EL (cell line): ENCODE measurements at places on chromosomes 11 and 22.

DNA sequence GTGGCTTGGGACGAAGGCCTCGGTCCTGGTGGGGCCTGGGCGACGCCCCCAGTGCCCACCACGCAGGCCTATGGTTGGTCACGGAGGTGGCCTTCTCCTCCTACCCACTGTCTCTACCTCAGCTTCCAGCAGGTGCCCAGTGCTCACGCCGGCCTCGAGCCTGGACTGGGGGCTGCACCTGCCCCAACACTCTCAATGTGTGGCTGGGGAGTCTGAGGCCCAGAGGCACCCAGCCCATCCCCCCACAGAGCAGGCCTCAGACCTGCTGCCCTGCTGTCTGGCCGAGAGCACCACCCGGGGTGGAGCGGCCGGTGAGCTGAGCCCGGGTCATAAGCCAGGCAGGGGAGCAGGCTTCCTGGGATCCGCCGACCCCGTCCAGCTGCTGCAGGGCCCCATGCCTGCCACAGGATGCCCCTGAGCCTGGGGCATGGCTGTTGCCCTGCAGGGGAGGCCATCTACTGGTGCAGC, 28.6 kb upstream of the MUC5AC start:
- DNase-seq = no peak

DNA sequence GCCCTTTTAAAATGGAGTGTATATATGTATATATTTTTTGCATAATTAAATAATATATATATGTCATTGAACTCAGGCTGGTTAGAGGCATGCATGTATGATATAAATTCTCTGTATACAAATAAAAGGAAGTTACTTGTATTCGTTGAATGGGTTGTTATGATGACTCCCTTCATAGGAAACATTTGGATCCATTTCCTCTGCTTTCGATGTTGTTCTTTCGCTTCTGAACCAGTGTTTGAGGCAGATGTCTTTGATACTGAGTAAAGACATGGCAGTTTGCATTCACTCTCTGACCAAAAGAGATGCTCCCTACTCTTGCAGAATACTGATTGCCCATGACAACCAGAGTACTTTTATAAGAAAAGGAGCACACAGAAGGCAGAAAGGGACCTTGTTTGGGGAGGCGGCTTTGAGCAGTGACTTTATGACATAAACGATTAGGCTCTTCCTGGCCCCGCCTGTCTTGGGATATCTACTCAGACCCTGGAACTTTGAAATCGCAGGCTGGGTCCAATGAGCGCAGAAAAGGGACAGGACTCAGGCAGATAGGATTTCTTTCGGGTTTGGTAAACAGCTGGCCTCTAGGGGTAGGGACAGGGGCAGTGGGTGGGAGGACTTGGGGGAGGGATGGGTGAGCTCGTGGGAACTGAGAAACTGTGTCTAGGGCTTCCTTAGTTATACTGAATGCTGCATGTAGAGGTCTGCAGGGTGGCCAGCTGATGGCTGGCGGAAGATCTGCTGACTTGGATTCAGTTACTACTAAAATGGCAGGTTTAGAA, 23.2 kb downstream of the TIMP3 start:
- DNase-seq = no peak

DNA sequence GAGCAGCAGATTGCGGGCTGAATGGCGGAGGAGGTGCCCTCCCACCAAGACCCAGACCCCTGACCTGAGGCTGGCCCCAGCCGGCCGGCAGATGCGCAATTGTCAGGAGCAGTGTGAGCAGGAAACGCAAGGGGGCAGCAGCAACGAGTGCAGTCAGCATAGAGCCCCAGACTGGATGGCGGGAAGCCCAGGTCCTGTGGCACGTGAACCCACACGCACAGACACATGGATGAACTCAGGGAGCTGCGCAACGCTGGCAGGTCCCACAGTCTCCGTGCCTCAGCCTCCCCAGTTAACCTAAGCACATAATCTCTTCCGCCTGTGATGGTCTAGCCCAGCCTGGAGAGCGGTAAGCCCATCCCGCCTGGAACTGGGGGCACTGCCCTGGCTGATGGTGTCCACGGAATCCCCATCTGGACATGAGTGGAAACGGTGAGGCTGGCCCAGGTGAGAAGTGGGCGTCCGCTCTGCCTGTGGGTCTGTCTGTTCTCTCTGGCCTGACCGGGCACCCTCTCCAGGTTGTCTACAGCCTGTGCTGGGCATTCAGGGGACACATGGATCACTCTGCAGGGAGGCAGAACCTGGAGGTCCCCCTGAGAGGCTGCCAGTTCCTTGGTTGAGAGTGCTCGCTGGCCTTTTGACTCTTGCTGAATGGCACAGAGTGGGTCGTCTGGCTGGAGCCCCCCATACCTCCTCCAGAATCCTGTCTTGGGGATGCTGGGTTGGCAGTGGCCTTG, 626 bp upstream of the TBX10 start:
- DNase-seq = peak; percentile 52

GRCh38 chr22:23862103-23862502, 4.4 kb downstream of the SLC2A11 start:
- DNase-seq = peak; percentile 53

GRCh38 chr11:65066805-65067291, 8.5 kb upstream of the NAALADL1 start:
- no peak for DNase-seq

- no peak for DNase-seq
These were observed 243.3 kb upstream of the B3GAT1 start for GRCh38 chr11:134655189-134655989.

DNA sequence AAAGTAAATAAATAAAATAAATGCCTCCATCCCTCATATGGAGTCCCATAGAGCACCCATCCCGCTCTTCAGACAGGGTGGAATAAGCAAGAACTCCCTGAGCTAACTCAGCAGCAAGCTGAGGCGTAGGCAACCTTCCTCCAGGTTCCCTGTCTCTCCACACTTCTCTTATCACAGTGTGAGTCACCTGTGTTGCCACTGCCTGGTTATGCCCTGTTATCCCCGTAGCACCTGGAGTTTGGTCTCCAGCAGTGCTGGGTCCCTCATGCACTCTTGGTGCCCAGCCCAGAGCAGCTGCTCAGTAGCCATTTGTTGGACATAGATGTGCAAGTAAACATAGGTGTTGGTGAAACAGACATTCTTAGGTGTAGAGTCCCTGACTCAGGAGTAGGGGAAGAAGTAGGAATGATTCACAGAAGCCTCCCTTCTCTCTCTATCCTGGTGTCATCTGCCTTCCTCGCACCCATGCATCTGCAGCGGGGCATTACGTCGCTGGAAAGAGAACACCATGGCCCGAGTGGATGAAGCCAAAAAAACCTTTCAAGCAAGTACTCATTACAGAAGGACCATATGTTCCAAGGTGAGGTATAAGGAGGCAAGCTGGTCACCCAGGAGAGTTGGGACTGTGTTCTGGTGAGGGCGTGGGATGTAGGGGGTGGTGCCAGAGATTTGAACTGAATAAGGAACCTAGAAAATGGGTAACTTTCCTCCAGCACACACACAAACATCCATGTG, 56.0 kb downstream of the PISD start:
- DNase-seq = no peak

- no peak for DNase-seq
These were observed 77.7 kb upstream of the SC5D start for GRCh38 chr11:121214861-121215260.

- DNase-seq = no peak
These were observed 219.8 kb downstream of the ETS1 start for GRCh38 chr11:128367573-128367972.

DNA sequence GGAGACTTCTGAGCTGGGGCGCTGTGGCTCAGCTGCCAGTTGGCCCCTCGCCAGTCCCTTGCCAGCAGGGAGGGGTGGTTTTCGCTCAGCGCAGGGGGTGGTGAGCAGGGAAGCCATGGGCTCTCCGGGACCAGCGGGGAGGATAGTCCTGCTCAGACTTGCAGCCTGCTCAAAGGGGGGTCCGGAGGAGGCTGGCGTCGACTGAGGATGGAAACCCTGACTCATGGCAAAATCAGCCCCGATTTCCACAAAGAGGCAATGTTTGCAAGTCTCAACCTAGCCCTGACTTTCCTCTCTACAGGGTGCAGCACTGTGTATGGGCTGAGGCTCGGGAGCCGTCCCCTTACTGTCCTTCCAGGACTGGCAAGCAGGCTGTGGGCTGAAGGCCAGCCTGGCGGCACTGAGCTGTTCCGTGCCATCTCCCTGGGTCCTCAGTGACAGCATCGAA, 35.1 kb downstream of the FBLN1 start:
- DNase-seq = peak; percentile 87

- DNase-seq = peak; percentile 12
These were observed 4.9 kb downstream of the HIPK3 start for GRCh38 chr11:33262011-33262645.

DNA sequence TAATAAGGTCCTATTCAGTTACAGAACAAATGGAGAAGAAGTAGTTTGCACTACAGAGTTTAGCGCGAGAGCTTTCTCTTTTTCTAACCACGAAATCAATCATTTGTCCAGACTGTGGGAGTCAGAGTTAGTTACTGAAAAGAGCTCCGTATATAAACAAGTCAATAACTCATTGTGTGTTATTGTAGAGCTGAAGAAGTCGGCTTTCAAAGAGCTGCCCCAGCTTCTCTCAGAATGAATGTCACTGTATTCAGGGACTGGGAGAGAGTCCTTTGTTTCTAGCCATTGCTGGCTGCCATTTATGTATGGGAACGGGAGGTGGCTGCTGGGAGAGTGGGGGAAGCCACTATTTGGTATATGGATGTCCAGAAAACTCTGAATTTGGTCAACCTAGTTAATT, 227.8 kb downstream of the DCDC1 start:
- DNase-seq = no peak

DNA sequence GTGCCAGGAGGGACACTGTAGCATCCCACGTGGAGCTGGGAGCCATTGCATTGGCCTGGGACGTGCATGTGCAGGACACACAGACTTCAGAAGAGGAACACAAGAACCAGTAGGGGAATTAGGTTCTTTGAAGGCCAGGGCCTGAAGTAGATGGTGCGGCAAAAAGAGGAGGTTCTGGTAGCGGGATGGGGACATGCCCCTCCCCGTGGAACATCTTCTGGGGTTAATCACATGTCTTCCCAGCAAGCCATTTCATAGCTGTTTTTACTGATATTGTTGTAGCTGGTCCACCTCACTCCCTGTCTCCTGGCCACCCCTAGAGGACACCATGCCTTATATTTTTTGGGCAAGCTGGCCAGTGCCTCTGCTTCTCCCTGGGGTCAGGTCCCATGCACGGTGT, 74.3 kb downstream of the SCN3B start:
- DNase-seq = no peak

GRCh38 chr22:36286096-36286957, 33.4 kb downstream of the APOL1 start:
- peak; percentile 71 for DNase-seq

- no peak for DNase-seq
These were observed 22.1 kb downstream of the IGLL5 start for GRCh38 chr22:22909605-22910271.

DNA sequence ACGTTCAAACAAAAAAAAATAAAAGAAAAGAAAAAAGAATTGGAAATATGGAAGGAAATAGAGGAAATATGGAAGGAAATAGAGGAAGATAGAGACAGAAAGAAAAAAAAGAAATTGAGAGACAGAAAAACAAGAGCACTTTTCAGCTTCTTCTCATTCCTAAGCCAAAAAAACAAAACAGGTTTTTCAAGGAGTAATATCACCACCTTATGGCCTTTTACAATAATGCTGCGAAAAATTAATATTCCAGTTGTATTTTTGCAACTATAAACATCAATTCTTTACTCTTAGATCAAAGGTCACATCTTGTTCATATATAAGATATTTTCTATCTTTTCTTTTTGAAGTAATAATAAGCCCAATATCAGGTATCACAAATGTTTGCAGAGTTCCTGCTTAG, 328.3 kb downstream of the FAT3 start:
- DNase-seq = peak; percentile 13

DNA sequence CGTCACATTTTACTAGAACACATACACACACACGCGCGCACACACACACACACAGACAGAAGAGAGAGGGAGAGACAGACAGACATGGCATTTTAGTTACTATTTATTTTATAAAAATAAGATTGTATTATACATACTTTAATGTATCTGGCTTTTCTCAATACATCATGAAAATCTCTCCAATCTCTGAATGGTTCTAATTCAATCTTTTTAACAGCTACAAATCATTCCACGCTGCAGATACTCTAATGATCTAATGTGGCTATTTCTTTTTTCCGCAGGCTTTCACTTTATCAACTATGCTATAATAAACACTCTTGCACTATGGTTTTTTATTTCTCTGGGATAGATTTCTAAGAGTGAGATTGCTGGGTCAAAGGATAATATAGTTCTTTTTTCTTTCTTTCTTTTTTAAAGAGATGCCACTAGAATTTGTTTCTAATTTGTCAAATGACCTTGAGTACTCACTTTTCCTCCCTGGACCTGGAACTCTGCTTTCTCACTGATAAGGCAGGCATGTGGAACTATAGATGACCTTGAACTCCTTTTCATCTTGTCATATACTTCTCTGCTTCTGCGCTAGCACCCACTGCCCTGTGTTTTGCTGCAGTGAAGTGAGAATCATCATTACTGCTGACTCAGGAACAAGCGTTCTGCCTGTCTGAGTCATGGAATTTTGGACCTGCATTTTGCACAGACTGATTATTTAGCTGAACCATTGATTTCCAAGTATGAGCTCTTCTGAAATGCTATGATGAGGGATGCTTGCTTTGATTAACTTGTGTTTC, 4.9 kb upstream of the SLC6A5 start:
- DNase-seq = no peak

DNA sequence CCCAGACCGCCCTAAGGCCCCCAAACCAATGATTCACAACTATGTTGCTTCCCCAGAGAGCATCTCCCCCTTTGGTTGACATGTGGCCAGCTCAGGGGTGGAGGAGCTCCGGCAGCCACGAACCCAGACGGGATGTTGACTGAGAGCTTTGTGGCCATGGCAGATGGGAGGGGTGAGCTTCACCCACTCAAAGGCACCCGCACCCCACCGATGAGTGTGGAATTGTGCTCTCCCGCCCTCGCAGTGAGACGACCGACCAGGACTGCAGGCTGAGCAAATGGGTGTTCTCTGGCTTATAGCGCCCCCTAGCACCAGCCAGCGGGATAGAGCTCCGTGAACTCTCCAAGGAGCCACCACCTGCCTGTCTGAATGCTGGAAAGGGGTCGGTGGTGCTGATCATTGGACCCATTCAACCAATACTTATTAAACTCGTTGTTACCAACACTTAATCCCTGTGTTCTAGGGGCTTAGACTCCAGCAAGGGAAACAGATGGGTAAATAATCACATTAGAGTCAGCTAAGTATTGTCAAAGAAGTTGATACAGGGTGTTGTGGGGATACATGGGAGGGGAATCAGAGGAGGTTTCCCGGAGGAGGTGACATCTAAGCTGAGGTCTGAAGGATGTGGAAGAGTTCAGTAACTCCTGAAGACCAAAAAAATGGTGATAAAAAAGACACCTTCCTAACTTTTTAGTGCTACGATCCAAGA, 4.5 kb upstream of the TIMP3 start:
- DNase-seq = peak; percentile 86
